ENCODE measurements at places on chromosomes 16 and 17.

DNA sequence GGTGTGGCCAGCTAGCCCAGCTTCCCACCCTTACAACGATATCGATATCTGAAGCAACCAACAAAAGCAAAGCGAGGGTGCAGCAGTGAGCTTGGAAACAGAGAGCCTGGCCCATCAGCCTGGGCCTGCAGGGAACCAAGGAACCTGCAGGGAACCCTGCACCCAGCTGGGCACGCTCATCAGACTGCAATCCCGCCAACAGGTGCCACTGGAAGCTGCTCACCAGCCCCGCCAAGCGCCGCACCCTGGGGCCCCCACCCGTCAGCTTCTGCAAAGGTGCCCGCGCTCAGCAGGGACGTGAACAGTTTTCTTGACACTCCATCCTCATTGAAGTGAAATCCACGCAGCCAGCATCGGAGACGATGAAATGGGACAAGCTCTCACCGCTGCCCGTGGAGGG lies 250.7 kb downstream of the RBFOX3 start:
- DNase-seq = no peak
- no peaks in the 10 kb centered on the region for H3K36me3 ChIP-seq
- H3K4me1 ChIP-seq = no peaks in the 10 kb centered on the region
- no peak overlapping the region for H3K27ac ChIP-seq
- H3K4me3 ChIP-seq = no peak overlapping the region

DNA sequence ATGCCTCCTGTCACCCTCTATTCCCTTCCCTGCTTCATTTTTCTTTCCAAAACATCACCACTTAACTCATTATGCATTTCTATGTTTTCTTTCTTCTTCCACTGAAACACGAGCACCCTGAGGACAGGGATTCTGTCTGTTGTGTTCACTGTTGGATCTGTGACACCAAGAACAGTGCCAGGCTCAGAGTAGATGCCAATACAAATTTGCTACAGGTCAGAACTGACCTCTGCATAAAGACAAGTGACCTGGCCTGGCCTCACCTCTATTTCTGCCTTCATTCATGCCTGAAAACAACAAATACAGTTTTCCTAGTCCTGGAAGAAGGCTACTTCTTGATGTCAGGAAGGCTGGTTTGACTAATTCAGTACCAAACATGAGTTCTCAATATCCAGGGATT lies 45.1 kb downstream of the SMPD3 start:
- no peak overlapping the region for H3K4me3 ChIP-seq
- DNase-seq = no peak
- H3K27ac ChIP-seq = no peak overlapping the region
- no peaks in the 10 kb centered on the region for H3K36me3 ChIP-seq
- no peaks in the 10 kb centered on the region for H3K4me1 ChIP-seq

DNA sequence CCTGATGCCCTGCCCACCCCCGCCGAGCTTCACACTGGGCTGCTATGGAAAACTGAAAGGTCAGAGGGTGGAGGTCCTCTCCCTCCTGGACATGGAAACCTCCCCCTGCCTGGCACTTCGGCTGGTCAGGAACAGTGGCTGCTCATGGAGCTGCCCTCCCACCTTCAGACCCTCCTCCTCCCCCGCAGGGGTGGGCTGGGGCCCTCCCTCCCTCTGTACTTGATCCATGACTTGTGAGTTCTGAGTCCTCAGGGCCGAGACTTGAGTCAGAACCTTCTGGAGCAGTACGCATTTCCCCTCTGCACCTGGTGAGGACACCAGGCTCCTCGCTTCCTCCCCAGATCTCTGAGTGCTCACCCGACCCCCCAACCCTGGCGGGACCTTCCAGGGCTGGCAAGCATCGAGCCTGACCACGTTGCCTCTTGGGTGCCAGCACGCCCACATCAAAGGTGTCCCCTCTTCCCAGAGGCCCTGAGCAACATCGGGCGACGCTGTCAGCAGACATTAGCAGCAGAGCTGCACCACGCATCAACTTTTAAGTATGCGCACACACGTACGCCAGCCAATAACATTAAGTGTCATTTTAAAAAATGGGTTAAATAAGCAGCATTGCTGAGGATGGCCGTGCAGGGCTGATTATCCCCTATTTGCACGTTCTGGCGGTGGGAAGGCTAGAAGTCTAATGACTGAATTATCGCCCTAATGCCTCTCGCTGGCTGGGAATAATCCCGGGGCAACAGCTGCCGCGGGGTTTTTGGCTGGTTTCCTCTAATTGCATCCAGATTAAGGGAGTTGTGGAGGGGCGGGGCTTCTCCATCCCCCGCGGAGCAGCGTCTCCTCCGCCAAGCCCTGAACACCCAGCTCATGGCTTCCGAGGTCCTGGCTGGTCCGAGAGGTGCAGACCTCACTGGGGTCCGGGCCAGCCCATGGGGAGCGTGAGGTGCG lies 98.0 kb downstream of the TBC1D16 start:
- no peak overlapping the region for H3K4me3 ChIP-seq
- DNase-seq = no peak
- H3K27me3 ChIP-seq = peaks cover 96% of the 10 kb centered on the region
- H3K4me1 ChIP-seq = no peaks in the 10 kb centered on the region

- H3K4me1 ChIP-seq = no peaks in the 10 kb centered on the region
- no peak for DNase-seq
- H3K4me3 ChIP-seq = no peak overlapping the region
- H3K27ac ChIP-seq = no peak overlapping the region
Measured at GRCh38 chr16:9115277-9115676, 23.8 kb downstream of the HAPSTR1 start.

- no peak overlapping the region for H3K27ac ChIP-seq
- no peaks in the 10 kb centered on the region for H3K4me1 ChIP-seq
- no peak overlapping the region for H3K4me3 ChIP-seq
- DNase-seq = no peak
- H3K27me3 ChIP-seq = no peaks in the 10 kb centered on the region
- H3K36me3 ChIP-seq = no peaks in the 10 kb centered on the region
Measured at GRCh38 chr17:41535764-41536481, 7.8 kb upstream of the KRT19 start.

- no peak for DNase-seq
- no peaks in the 10 kb centered on the region for H3K27me3 ChIP-seq
Measured at GRCh38 chr16:66084306-66084705, 282.2 kb upstream of the CDH5 start.

DNA sequence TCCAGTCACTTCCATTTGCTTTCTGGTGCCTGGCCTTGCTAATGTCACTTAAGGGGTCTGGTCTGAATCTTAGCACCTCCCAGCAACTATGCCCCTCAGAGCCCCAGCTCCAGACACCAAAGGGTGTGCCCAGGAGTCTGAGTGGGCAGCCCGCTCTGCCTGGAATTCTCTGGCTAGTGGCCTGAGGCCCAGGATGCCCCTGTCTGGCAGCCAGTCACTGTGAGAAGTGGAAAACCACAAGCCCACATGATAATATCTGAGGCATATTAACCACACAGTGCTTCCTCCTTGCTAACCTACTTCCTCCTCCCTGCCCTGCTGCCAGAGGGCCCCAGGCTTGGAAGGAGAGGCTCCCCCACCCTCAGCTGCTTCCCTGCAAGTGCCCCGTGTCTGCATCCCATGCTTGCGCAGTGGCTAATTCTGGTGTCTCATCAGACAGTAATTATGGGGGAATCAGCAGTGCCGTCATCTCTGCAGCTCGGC lies 14.0 kb downstream of the SRCIN1 start:
- no peak overlapping the region for H3K4me3 ChIP-seq
- peak; percentile 14 for DNase-seq
- H3K36me3 ChIP-seq = no peaks in the 10 kb centered on the region
- peaks cover 15% of the 10 kb centered on the region for H3K4me1 ChIP-seq

DNA sequence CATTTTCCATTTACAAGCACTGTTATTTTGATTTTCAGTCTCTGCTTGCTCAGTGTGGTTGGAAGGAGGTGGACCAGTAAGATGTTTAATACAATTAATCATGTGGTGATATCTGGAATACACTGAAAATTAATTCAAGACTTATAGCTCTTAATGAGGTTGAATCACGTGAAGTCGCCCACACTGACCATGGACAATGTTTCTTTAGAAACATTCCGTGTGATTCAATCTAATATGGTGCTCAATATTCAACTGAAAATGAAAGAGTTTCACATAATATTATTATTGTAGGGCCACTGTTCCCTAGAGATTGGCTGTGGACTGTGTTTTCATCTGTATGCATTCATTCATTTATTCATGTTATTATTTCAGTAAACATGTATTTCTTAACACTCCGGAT lies 45.2 kb upstream of the MAF start:
- no peak overlapping the region for H3K4me3 ChIP-seq
- no peaks in the 10 kb centered on the region for H3K4me1 ChIP-seq
- no peak overlapping the region for H3K27ac ChIP-seq
- DNase-seq = no peak

DNA sequence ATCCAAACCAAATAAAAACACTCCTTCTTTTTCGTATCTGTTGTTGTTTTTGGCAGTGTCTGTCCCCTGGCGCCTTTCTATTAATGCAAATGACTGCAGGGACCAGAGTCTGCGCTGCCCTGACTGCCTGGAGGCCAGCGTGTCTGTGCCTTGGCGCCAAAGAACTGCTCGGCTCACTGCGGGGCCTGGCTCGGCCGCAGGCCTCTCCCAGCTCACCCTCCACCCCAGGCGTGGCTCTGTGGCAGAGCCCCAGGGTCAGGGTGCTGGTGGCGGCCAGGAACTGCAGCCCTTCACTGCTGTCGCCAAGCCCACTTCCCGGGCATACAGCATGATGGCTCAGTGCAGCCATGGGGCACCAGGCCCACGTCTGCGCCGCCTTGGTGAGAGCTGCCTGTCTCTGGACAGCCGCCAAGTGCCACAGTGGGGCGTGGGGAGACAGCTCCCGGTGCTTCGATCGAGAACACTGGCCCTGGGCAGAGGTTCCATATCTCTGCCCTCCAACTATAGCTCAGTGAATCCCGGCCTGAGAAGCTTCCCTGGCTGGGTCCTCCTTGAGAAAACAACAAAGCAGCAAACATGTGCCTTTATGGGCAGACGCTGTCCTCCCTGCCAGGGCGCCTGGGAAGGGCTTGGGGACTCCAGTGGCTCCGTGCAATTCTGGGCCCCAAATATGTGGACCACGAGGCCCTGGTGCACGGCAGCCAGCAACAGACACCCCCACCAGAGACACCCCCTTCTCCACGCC lies 11.1 kb downstream of the CANT1 start:
- peaks cover under 1% of the 10 kb centered on the region for H3K36me3 ChIP-seq
- H3K4me3 ChIP-seq = no peak overlapping the region
- H3K4me1 ChIP-seq = no peaks in the 10 kb centered on the region
- no peaks in the 10 kb centered on the region for H3K27me3 ChIP-seq
- H3K27ac ChIP-seq = no peak overlapping the region
- no peak for DNase-seq

DNA sequence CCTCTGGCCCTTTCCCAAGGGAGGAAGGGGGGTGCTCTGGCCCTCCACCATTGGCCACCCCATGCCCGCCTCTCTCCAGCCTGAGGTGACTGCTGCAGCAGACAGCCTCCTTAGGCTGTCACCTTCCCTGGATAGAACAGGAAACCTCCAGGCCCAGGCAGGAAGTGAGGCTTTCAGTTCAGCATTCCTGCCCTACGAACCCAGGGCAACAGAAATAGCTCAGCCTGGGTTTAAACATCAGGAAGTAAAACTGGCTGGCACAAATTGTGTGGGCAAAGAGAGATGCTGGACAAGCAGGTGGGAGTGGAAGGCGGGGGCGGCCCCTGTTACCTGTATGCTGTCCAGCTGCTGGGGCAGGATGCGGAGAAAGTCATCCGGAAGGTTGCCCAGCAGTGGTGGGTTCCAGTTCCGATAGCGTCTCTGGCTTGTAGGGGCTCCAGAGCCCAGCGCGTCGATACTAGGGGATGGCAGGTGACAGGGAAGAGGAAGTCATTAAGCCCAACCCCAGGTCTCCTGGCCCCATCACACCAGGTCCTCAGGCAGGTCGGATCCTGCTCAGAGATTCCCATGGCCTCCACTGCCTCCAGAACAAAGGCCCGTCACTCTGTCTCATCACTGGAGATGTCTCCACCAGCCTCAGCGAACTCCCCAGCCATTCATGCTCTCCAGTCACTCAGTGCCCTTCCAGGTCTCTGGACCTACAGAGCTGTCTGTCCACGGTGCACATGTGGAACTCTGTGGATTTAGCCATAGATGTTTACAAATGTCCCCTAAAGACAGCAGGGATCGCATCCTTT lies 23.6 kb upstream of the MRPS23 start:
- H3K36me3 ChIP-seq = no peaks in the 10 kb centered on the region
- H3K27ac ChIP-seq = no peak overlapping the region
- DNase-seq = no peak
- H3K27me3 ChIP-seq = no peaks in the 10 kb centered on the region
- H3K4me1 ChIP-seq = peaks cover 30% of the 10 kb centered on the region
- H3K4me3 ChIP-seq = no peak overlapping the region

- H3K36me3 ChIP-seq = no peaks in the 10 kb centered on the region
- no peaks in the 10 kb centered on the region for H3K27me3 ChIP-seq
- H3K27ac ChIP-seq = peak overlapping the region; percentile 92
- no peak overlapping the region for H3K4me3 ChIP-seq
- peaks cover 91% of the 10 kb centered on the region for H3K4me1 ChIP-seq
Measured at GRCh38 chr17:34382621-34383124, 19.6 kb upstream of the CCL1 start.

DNA sequence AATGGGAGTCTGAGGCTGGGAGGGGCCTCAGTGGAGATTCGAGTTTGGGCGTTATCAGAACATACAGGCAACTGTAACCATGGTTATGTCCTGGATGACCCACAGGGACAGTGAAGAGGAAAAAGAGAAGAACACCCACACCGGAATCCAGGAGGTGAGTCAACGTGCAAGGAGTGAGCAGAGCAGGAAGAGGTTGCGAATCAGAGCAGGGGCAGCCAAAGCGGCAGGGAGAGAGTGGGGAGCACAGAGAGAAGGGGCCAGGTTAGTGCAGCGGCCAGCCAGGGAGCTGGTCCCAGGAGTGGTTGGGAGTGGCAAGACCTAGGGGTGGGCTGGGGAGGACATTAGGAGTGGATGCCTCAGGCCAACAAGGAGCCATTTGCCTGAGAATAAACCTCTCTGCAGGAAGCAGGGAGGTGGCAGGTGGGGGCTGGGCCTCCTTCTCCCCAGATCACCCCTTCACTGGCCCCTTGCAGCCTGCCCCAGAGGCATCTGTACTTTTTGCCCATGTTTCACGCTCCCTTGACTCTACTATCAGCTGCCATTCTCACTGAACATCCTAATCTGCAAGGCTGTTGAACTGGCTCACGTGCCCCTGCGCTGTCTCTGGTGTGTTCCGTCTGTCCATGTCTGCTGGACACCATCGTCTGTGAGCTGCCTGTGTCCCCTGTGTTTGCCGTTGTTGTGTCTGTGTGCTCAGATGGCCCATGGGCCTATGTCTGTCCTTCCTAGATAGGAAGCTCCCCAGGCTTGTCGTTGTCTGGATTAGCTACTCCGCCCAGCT lies 5.1 kb downstream of the KRT13 start:
- no peak overlapping the region for H3K4me3 ChIP-seq
- H3K27ac ChIP-seq = no peak overlapping the region
- H3K27me3 ChIP-seq = no peaks in the 10 kb centered on the region
- no peaks in the 10 kb centered on the region for H3K36me3 ChIP-seq

DNA sequence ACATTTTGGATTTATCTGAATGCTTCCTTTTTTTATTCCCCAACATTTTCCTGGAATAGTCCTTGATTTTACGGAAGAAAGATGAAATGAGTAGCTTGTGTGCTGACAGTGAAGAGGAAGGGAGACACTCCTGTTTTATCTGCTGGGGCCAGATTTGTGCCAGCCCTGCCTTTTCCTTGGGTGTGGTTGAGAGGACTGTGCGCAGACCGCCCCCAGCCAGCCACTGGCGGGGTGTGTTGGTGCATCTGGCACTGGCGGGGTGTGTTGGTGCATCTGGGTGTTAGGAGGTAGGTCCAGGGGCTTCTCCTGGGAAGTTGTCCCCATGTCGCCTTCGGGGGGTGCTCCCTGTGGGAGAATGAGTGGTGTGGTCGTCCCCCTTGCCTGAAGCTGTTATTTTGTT lies 39.5 kb downstream of the RAP1GAP2 start:
- H3K27ac ChIP-seq = no peak overlapping the region
- H3K4me3 ChIP-seq = no peak overlapping the region
- no peak for DNase-seq
- peaks cover 16% of the 10 kb centered on the region for H3K27me3 ChIP-seq
- no peaks in the 10 kb centered on the region for H3K4me1 ChIP-seq
- no peaks in the 10 kb centered on the region for H3K36me3 ChIP-seq
